ENCODE measurements at places on chromosomes 1 and 21.

- DNase-seq = no peak
These were observed 15.9 kb downstream of the MCM3AP start for GRCh38 chr21:46269466-46269865.

DNA sequence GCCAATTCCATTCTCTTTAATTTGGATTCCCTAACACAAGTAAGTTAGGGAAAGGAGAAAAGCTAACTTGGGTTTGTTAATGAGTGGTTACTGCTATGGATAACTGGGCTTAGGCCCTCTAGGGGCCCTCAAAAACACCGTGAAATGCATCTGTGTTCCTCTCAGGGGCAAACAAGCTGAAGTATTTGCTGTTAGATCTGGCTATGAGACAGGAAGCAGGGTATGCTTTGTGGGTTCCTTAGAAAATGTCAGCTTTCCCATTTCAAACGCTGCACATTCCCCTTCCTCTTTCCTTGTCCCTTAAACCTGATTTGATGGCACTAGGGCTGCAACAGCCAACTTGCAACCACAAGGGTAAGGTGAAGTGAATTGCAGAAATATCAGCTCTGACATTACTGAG is 5.7 kb upstream of the CAP1 start:
- no peak for DNase-seq

- no peak for DNase-seq
These were observed 65.1 kb upstream of the ID3 start for GRCh38 chr1:23624440-23624839.

DNA sequence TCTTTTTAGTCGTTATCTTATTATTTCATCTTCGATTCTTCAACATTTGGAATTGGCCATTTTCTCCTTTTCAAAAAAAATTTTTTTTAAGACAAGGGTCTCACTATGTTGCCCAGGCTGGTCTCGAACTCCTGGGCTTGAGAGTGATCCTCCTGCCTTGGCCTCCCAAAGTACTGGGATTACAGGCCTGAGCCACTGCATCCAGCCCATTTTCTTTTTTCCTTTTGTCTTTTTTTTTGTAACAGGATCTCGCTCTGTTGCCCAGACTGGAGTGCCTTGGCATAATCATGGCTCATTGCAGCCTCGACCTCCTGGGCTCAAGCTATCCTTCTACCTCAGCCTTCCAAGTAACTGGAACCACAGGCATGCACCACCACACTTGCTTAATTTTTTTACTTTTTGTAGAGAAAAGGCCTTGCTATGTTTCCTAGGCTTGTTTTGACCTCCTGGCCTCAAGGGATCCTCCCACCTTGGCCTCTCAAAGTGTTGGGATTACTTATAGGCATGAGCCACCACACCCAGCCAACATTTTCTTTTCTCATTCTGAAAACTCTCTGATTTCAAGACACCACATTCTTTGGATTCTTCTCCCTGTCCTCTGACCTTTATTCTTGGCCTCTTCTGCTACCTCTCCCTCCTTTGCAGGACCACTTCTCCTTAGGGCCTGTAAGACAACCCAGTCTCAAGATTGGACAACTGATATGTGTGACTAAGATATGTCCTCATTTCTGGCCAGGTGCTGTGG is 6.0 kb upstream of the MAP1LC3C start:
- no peak for DNase-seq

GRCh38 chr1:116817582-116818064 is 63.4 kb downstream of the CD2 start:
- DNase-seq = peak; percentile 65

DNA sequence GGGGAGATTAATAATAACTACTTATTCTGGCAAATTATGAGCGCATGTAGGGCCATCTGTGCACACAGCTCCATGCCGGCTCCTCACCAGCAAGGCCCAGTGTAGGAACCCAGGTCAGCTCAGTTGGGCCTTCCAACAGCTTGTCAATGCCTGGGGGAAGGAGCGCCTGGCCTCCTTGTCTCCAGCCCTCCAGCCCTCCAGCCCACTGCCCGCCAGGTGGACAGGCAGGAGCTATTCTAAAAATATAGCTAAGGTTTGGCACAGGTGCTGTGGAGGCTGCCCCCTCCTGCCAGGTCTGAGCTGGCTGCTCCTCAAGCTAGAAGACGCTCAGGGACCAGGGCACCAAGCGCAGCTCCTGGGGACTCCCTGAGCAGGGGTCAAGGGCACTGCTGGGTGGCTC is 85.7 kb downstream of the GRIK3 start:
- no peak for DNase-seq
